ENCODE measurements at places on chromosomes 4 and X.

GRCh38 chrX:70969635-70970481, 39.0 kb upstream of the SLC7A3 start:
- DNase-seq: no peak

- DNase-seq: no peak
Observed at GRCh38 chrX:41276661-41277506, 57.1 kb upstream of the DDX3X start.

GRCh38 chrX:47215291-47215900, 3.1 kb upstream of the CDK16 start:
- DNase-seq: no peak

DNA sequence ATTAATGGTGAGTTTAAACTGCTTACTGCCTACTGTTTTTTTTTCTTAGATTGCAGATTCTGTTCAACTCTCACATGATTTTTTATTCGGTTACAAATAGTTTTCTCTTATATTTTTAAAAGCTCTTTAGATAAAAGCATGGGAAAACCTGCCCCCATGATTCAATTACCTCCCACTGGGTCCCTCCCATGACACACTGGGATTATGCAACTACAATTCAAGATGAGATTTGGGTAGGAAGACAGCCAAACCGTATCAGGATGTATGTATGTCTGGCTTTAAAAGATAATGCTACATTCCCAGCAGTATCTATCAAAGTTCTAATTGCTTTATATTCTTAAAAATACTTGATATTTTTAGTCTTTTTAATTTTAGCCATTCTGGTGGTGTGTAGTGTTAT, 131.5 kb downstream of the JADE1 start:
- DNase-seq: no peak

- no peak for DNase-seq
Observed at GRCh38 chr4:2044119-2044485, 15.0 kb upstream of the NAT8L start.

DNA sequence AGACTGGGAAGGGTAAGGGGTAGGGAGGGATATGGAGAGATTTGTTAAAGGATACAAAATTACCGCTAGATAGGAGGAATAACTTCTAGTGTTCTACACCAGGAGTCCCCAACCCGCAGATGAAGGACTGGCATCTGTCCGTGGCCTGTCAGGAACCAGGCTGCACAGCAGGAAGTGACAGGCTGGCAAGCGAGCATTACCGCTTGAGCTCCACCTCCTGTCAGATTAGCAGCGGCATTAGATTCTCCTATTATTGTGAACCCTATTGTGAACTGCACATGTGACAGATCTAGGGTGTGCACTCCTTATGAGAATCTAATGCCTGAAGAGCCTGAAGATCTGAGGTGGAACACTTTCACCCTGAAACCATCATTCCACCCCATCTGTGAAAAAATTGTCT, 27.9 kb upstream of the BBS7 start:
- no peak for DNase-seq

DNA sequence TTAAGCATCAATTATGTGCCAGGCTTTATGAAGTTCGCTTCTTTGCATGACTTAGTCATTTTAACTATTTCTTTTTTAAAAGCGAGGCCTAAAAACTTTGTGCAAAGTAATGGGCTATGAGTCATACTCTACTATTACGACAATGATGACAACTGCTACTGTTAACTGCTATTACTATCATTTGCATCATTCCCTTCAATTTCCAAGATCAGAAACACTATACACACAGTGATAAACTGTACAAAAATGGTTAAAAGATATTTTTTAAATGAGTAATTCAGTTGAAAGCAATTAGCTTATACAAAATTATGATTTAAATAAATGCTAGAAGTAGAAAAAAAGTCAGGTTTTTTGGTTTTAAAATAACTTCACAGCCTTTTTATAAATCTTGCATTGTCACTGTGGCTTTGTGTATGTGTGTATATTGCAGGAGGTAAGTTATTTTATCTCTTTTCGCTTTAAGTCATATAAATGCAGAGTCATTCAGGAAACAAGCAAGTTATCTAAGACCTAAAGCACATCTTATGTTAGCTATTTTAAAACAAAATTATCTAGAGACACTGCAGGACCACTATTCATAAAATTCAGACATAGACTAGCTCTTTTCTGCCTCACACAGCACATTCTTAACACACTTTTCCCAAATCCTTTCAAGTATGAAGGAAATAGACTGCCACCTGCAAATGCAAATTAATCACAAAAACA, 18.5 kb upstream of the CXCL3 start:
- DNase-seq: no peak

DNA sequence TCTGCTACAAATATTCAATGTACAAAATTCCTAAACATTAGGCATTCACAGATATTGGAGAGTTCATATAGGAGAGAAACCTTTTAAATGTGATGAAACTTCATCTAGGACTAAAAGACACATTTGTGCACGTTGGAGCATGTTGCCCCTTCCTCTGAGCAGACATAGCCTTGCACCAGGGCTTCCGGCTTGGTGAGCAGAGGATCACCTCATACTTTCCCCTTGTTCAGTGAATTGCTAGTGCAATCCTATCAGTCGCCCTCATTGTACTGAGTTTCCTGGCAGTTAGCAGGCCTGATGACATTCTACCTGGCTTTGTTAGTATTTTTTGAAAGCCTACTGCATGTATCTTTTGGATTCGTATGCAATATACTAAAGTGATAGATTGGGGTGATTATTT, 466.2 kb downstream of the SPRY1 start:
- no peak for DNase-seq

- DNase-seq: no peak
Observed at GRCh38 chrX:132810964-132811712, 147.3 kb downstream of the HS6ST2 start.

DNA sequence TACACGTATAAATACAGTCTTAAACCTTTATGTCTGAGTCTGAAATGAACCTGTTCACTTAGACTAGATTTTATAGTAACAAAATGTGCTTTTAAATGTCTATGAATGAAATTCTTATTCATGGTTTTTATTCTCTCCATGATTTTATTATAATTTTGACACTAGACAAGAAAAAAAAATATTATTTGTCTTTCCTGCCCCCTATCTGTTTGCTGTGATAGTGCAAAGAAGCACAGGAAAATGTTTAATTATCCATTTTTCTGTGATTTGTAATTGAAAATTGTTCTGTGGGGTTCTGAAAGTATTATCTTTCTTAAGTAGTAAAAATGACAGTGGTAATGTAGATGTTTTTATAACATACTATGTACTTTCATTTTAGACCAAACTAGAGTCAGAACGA, 52.0 kb downstream of the INTS6L start:
- DNase-seq: no peak

DNA sequence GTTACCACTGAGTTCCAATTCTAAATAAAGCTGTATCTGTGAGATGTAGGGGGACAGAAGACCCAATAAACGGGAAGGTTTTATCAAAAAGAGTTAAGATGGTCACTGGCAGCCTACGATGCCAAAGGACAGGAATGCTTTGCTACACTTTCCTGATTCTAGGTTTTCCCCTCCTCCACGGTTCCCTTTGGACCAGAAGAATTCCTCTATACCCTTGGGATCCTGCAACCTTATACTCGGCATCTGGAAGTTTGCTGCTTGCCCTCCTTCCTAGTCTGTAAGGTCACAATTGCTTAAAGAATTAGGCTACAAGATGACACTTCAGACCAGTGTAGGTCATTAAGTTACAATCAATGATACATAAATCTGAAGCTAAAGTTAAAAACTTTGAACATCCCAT, 64.3 kb downstream of the SCML2 start:
- DNase-seq: no peak

DNA sequence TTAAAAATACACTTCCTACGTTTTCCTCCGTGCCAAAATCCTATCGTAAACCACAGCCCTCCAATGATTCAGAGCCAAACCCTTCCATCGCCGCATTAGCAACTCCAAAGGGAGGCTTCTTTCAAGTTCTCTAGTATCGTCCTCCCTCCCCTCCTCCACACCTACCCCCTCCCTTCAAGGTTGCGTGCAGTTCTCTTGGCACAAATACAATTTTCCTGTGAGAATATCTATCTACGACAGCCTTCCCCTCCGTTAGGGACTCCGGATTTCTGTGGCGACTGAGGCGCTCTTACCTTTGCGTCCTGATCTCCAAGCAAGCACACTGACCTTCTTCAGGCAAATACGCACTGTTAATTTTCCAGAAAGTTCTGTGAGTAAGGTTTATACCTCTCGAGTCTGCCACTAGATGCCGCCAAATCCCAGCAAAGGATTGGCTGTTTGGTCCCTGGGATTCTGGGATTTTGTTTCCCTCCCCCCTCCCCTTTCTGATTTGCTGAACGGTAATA, 1.2 kb upstream of the MORF4L2 start:
- peak; percentile 82 for DNase-seq

- peak; percentile 36 for DNase-seq
Observed at GRCh38 chrX:123648028-123648810, 84.6 kb downstream of the THOC2 start.

All from left hindlimb (tissue), 1 donor.